ENCODE measurements at places on chromosomes 1 and 21.

DNA sequence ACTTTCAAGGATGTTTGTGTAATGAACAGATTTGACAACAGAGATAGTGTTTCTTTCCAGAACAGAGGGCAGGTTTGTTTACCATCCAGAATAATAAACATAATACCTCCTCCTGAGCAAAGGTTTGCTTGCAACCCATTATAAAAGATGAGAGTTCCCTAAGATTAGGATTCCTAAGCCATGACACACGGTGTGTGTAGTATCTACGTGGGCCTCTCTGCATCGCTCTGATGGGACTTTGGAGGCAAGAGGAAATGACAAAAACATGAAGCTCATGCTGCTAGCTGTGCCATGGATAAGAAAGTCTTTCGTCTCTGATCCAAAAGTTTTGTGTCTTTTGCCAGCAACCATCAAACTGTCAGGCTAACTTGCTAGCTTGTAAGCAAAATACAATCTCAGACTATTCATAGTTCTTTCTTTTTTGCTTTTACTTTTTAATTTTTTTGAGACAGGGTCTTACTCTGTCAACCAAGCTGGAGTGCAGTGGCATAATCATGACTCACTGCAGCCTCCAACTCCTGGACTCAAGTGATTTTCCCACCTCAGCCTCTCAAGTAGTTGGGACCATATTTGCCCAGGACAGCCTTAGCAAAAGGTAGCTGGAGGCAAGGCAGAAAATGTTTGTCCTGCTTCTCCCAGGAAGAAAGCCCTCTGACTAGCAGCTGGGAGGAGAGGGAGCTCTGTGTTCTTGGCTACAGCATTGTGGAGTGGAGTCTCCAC, 81.1 kb downstream of the LHX4 start:
- DNase-seq = no peak

GRCh38 chr1:7159116-7159781, 374.0 kb downstream of the CAMTA1 start:
- DNase-seq = no peak

GRCh38 chr1:70091811-70092210, 113.6 kb downstream of the LRRC40 start:
- no peak for DNase-seq

DNA sequence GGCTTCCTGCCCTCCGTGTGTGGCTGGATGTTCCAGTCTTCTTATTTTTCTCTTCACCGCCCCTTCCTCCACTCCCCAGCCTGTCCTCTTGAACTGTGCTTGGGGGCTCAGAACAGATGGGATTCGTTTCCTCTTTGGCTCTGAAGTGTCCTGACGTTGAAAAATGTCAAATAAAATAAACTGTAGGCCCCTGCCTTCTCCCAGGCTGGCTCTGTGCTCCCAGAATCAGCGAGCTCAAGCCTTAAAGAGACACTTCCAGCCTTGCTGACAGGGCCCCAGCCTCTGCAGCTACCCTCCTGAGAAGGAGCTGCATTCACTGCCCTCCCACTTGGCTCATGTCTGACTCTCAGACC, 104.2 kb upstream of the IPO9 start:
- no peak for DNase-seq

GRCh38 chr1:35725596-35725995, 6.9 kb upstream of the C1orf216 start:
- no peak for DNase-seq

GRCh38 chr1:229089586-229090208, 181.2 kb upstream of the RAB4A start:
- no peak for DNase-seq
